ENCODE measurements at places on chromosomes 5 and 9.

GRCh38 chr5:150208187-150209098, 18.6 kb downstream of the SLC6A7 start:
- DNase-seq: no peak

GRCh38 chr5:96297867-96298266, 135.2 kb downstream of the PCSK1 start:
- DNase-seq: no peak

DNA sequence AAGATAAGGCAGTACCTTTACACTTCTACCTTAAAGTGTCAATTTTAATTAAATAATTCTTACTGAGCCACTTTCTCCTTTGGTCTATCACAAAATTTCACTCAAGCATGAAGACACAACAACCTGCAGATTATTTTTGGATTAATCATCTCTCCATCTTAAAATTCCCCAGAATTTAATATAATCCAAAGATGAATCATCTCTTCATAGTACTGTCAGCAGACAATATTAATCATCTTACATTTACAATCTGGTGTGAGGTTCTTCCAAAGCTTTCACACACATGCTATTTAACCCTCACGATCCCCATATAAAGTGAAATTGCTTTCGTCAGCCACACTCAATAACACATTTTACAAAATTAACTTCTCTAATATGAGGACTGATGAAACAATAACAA, 43.0 kb downstream of the LHFPL2 start:
- no peak for DNase-seq

GRCh38 chr9:90307167-90307833, 335.3 kb downstream of the DIRAS2 start:
- no peak for DNase-seq

DNA sequence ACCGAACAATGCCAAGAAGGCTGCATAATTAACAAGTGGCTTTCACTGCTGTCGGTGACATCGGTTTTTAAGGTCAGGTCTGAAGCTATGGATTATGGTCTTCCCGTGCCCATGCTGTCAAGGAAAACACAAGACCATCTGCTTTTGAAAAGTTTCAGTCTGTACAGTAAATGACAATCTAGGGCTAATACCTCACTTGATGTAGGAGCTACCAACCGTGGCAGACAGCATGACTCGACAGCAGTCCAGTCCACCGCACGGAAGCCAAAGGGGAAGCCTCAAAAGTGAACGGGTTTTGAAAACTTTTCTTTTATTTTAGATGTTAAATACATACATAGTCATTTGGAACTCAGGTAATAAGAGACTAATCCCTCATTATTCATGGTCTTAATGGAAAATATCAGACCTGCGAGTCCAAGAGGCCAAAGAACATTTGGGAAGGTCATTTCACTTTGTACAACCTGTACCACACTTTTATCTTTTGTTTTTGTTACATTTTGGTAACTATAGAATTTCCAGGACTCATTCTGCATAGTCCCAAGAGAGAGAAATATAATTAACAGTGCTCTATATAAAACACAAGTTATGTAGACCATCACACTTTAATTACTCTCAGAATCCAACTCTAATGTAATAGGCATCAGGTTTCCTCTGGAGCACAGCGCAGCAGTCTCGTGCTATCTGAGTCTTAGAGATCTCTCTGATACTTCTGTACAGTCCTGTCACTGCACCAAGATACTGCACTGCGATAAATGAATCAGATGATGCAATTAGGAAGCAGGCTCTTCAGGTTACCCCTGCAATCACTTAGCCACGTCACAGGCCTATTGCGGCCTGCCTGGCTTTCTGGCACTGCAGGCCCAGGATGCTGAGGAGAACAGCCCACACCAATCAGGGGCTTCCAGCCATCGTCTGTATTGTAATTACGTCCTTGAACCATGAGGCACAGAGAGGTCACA, 184.9 kb downstream of the FANCC start:
- no peak for DNase-seq

DNA sequence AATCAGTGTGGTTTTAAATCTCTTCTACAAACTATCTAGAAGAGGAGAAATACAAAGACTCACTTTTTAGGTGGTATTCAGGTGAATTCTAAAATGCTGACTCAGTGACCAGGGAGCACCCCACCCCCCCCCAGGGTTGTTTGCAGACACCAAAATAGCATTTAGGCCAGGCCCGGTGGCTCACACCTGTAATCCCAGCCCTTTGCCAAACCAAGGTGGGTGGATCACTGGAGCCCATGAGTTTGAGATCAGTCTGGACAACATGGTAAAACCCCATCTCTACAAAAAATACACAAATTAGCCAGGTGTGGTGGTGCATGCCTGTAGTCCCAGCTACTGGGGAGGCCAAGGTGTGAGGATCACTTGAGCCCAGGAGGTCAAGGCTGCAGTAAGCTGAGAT, 119.0 kb upstream of the LMX1B start:
- no peak for DNase-seq

DNA sequence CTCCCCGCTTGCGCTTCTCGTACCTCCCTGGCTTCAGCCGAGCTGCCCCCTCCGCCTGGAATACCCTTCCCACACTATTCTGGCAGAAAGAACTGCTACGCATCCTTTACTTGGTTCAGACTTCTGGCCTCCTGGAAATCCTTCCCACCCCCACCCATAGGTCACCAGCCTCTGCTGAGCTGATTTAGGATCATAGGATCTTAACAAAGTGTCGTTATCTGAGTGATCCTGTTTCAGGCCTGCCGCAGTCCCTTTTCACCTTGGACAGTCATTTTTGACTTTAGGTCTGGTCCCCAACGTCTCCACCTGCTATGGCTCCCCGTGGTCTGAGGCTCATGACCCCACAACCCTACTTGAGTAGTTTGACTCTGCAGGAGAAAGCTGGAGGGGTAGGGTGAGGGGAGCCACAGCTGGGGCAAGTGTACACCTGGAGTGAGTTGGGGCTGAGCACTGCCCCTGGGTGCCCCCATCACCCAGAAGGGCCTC, 27.3 kb downstream of the EGR1 start:
- DNase-seq: no peak

GRCh38 chr9:79741381-79741780, 169.6 kb downstream of the TLE4 start:
- DNase-seq: no peak

DNA sequence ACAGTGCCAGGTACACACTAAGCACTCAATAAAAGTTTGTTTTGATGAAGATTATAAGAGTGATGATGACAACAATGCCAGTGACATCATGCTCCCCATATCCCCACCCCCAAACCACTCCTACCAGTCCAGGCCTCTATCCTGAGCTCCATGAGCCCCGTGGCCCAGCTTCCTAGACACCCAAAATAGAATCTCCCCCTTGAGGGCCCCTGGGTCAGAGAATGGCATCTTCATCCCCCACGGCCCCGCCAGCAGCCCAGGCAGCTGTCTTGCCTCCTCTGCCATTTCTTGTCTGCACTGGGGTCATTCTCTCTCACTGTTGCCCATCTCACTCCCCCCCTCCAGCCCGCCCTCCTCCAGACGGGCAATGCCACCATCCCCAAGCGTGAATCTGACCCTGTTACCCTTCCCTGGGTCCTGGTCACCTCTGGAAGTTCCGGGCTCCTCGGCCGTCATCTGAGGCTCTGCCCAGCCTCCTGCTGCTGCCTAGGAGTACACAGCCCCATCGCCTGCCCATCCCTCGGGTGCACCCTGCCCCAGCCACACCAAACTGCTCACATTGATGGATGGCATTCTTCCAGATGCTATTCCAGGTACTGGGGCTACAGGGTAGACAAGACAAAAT, 76.8 kb upstream of the LMX1B start:
- no peak for DNase-seq

- no peak for DNase-seq
Observed at GRCh38 chr5:149362541-149362940, 4.7 kb downstream of the PCYOX1L start.

DNA sequence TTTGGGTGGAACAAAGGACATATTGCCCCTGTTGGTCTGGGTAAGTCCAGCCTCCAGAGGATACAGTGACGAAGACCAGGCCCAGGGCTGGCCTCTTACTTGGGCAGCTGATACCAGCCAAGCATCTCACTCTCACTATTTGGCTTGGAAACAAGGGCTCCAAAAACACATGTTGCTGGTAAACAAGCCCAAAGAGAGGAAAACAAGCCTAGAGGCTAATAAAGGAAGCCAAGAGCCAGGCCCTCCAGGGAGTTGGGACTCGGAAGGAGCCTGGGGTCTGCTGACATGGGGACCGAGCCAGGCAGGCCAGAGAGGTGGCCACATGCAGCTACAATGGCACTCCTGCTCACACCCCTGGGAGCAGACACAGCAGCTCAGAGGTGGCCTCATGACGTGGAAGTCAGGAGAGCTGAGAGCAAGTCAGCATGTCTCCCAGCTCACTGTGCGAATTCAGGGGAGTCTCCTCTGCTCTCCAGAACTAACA, 5.7 kb downstream of the SPARC start:
- DNase-seq: no peak

- no peak for DNase-seq
Observed at GRCh38 chr5:159779481-159779880, 136.8 kb upstream of the ADRA1B start.

GRCh38 chr5:179342577-179342976, 2.7 kb downstream of the ADAMTS2 start:
- DNase-seq: no peak

- no peak for DNase-seq
Observed at GRCh38 chr9:99143655-99144054, 38.7 kb downstream of the TGFBR1 start.

DNA sequence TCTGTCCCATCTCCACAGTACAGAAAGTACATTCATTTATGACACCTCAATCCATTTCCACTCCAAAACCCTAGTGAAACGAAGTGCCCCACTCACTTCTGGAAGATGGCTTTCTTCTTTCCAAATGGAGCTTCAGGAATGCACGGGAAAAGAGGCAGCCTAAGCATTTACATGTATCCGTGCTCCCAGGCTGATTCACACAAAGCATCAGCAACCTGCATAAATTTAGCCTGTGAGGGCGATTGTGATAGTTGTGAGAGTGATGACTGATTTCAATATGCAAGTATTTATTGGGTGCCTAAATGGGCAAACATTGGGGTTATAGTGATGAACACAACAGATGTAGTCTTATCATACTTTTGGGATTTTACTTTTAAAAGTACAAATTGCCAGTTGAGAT, 86.6 kb downstream of the PLPPR1 start:
- no peak for DNase-seq

DNA sequence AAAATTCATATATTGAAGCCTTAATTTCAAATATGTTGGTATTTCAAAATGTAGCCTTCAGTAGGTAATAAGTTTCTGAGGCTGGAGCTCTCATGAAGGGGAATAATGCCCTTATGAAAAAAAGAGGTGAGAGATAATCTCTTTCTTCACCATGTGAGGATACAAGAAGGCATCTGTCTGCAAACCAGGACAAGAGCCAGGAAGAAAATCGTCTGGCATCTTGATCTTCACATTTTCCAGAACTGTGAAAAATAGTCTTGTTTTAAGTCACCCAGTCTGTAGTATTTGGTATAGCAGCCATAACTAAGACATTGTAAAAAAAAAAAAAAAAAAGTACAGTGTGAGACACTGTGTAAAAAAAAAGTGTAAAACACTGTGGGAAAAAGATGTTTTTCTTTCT, 768.9 kb downstream of the TAF11L14 start:
- DNase-seq: no peak

- no peak for DNase-seq
Observed at GRCh38 chr9:79829566-79830302, 258.0 kb downstream of the TLE4 start.

- no peak for DNase-seq
Observed at GRCh38 chr5:35458824-35459207, 158.8 kb upstream of the SPEF2 start.

DNA sequence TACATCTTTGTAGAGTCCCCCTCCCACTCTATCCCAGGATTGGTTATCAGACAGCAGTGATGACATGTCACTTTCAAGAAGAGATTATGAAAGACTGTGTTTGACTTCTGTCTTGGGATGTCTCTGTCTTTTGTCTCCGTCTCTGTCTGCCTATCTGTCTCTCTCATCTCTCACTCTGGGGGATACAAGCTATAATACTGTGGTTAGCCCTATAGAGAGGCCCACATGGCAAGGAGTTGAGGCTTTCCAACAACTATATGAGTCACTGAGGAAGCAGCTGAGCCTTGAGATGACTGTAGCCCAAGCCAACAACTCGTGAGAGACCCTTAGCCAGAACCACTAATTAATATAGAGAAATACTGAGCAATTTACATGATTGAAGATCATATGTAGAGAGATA, 284.8 kb downstream of the PDE4D start:
- DNase-seq: no peak

- DNase-seq: no peak
Observed at GRCh38 chr9:129939431-129939830, 103.6 kb downstream of the FNBP1 start.

DNA sequence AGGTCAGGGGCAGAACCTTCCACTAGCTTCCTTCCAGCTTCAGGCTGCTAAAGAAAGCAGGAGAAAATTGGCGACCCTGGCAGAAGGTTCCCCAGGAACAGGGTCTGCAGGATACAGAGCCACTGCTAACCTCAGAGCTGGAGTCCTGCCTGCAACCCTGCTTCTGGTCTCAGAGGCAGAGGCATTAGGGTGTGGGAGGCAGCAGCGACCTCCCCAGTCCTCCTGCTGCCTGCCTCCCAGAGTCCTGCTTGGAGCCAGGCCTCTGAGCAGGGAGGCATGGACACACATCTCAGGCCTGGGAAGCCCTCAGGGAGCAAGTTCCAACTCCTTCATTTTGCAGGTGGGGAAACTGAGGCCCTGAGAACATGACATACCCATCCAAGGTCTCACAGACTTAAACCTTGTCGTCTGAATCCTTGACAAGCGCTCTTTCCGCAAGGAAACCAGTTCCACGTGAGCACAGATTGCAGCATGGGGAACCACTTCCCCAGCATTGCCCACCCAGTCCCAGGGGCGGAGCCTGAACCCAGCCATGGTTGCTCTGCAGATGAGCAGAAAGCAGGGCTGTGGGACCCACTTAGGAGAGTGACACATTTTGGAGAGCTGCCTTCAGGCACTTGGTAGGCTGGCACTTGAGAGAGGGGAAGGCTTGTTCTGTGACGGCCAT, 28.2 kb upstream of the HAND1 start:
- DNase-seq: no peak

DNA sequence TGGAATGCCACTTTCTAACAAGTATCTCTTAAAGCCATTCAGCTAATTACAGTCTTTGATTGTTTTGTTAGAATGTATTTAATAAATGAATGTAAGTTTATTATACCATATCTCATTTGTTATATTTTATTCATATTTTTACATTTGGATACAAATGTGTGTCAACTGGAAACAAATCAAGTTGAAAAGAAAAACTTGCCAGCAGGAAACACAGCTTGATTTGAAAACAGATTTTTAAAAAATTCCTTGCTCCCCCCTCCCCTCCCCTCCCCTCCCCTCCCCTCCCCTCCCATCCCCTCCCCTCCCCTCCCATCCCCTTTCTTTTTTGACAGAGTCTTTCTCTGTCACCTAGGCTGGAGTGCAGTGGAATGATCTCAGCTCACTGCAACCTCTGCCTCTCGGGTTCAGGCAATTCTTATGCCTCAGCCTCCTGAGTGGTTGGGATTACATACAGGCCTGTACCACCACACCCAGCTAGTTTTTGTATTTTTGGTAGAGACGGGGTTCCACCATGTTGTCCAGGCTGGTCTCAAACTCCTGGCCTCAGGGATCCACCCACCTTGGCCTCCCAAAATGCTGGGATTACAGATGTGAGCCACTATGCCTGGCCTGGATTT, 227.6 kb downstream of the WDR70 start:
- no peak for DNase-seq
